CD8-positive, alpha-beta T cell (primary cell): ENCODE measurements at places on chromosomes 1 and 21.

DNA sequence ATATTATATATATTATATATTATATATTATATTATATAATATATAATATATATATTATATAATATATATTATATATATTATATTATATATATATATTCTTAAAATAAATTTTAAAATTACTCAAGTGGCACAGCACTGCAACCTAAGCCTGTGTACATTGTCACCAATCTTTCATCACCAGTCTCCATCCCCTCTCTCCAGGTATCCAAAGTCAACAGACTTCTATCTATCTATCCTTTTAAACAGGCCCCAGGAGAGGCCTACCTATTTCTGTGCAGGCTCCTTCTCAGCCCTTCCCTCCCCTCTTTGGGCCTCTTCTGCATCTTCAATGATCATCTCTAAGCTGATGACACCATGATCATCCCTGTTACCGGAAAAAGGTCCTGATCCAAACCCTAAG, 111.7 kb downstream of the RHOU start:
- no peak for DNase-seq

DNA sequence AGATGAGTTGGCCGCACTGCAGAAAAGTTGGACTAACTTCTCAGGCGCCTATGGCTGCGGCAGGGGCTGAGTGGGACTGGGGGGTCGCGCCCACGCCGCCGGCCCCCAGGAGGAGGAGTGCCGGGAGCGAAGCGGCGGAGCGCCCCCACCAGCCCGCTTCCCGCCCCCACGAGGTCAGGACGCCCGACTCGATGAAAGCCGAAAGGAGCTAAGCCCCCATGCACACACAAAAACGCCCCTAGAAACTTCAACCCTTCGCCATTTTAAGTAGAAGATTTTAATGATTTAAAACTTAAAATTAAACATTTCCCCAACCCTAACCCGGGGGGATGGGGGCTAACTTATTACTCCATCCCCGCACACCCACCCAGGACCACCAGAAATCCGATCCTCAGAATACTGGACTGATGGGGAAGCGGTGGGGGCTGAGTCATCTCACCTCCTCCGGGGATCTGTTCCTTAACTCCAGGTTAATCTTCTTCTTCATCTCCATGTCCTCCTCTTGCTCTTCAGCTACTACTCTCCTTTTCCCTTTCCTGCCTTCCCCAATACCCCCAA, 539 bp downstream of the ANP32E start:
- DNase-seq, result peak; percentile 70

GRCh38 chr1:85315789-85316188, 39.4 kb upstream of the BCL10 start:
- DNase-seq, result no peak

- no peak for DNase-seq
These were observed 16.7 kb downstream of the PKP1 start for GRCh38 chr1:201299968-201300367.

- DNase-seq, result peak; percentile 72
These were observed 734 bp downstream of the MED18 start for GRCh38 chr1:28329395-28330153.

DNA sequence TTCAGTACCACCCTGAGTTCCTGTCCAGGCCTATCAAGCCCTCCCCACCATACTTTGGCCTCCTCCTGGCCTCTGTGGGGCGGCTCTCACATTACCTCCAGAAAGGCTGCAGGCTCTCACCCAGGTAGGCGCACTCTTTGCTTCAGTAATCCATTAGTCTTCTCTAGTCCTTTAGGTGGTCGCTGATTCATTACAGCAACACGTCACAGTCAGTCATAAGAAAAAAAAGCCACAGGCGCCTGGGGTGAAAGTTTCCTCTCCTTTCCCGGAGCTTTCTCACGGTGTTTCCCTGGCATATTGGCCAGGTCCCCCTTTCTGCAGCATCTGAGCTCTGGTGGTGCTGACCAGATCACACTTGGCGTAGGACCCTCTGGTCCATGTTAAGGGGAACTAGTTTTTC, 12.1 kb downstream of the SLFNL1 start:
- DNase-seq, result no peak

GRCh38 chr1:38326856-38327255, 280.3 kb upstream of the POU3F1 start:
- DNase-seq, result no peak

- no peak for DNase-seq
These were observed 3.5 kb downstream of the EPHX1 start for GRCh38 chr1:225813214-225813964.
